ENCODE measurements at places on chromosomes 5 and 9.

DNA sequence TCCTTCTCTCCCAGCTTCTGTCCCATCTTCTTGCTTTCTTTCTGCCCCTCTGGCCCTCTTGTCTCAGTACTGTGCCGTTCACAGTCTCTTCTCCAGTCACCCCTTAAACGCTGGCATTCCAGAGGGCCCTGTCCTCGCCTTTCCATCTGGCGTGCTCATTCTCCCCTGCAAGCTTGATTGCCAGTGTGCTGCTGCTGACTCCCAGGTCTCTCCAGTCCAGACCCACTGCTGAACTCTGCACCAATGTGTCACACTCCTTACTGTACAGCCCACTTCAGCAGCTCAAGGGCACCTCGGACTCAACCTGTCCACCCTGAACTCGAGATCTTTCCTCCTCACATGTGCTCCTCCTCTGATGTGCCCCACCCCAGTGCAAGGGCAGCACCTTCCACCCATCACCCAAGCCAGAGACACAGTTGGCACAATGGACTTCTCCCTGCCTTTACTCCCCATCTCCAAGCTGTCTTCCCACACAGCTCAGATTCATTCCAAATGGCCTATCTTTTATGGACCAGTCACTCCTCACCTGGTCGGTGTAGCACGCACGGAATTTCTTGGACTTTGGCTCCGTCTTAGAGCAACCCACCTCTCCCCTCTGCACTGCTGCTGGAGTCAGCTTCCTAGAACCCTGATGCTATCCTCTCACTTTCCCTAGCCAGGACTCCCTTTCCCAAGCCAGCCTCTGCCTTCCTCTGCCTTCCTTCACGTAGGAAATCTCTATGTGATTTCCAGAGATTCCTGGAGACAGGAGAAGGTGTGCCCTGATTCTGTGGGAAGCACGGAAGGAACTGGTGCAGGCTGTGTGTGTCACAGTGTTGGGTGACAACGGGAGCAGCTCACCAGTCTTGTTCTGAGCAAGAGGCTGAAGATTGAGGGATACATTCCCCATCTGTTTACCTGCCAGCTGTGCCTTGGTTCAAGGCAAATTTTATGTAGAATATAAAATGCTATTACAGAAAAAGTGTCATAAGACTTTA lies 26.0 kb upstream of the SLC2A8 start:
- DNase-seq = no peak

GRCh38 chr9:115262477-115262876 lies 144.5 kb upstream of the TNC start:
- DNase-seq = no peak

GRCh38 chr9:94643176-94643575 lies 3.9 kb upstream of the FBP1 start:
- no peak for DNase-seq

- no peak for DNase-seq
These were observed 63.2 kb downstream of the SERINC5 start for GRCh38 chr5:80192507-80193241.

DNA sequence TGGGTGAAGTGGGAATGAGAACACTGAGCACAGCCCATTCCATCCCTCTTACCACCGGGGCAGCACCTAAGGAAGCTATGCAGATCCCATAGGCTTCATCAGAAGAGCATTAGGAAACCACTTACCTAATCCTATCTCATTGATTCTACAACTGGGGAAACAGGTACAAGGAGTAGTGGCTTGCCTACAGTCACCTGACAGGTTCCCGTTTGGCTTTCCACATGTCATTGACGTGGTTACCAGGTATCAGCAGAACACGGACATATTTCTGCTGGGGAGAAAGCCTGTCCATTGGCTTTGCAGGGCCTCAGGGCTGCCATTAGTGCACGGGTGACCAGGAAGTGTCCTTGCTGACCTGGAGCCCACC lies 11.3 kb downstream of the AFAP1L1 start:
- DNase-seq = no peak

DNA sequence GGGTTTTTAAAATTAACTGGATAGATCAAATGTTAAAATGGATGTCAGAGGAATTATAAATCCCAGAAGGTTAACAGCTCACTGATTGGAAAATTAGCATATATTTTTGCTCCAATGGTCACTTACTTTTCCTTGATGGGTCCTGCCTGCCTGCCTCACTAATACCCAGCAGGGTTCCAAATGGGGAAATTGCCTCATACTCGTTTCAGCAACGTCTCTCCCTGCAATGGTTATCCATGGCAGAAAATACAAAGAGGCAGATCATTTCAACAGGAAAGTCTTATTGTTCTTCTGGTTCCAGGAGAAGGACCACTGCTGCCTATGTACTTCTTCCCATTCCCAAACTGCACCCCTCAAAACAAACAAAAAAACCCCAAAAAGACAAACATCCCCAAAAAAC lies 71.3 kb downstream of the ERP44 start:
- no peak for DNase-seq

All from cortex of kidney (tissue), 1 donor.